LoVo (cell line): ENCODE measurements at places on chromosomes 4 and X.
A peak's percentile ranks its signal among the peaks of the same experiment; 100 is the strongest.

DNA sequence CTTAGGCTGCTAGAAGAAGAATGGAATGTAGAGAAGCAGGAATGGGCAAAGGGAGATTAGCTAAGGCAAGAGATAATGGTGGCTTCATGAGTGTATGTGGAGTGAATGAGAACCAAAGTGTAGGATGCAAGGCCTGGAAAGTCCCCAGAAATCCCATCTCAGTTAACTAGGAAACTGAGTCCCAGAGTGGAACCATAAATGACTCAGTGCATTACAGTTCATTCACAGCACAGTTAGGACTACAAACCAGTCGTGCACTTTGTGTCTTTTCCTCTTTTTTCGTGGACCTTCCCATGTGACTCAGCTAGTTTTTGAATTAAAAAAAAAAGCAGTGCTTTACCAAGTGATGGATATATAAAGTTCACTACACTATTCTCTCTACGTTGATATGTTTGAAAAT, 27.7 kb upstream of the REST start:
- DNase-seq = no peak

- no peak for DNase-seq
These were observed 267.3 kb downstream of the BCOR start for GRCh38 chrX:39830414-39830813.

- DNase-seq = peak; percentile 42
These were observed 35.0 kb upstream of the BCOR start for GRCh38 chrX:40132751-40133150.

DNA sequence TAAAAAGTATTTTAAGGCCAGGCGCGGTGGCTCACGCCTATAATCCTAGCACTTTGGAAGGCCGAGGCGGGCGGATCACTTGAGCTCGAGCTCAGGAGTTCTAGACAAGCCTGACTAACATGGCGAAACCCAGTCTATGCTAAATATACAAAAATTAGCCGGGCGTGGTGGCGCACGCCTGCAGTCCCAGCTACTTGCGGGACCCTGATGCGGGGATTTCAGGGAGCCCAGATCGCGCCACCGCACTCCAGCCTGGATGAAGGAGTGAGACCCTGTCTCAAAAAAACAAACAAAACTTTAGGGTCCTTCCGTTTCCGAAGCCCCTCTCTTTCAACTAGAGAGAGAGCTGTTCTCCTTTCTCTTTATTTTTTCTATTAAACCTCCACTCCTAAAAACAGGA, 1.2 kb downstream of the SLC25A31 start:
- no peak for DNase-seq

GRCh38 chr4:149741186-149741831, 74.3 kb downstream of the IQCM start:
- DNase-seq = no peak

DNA sequence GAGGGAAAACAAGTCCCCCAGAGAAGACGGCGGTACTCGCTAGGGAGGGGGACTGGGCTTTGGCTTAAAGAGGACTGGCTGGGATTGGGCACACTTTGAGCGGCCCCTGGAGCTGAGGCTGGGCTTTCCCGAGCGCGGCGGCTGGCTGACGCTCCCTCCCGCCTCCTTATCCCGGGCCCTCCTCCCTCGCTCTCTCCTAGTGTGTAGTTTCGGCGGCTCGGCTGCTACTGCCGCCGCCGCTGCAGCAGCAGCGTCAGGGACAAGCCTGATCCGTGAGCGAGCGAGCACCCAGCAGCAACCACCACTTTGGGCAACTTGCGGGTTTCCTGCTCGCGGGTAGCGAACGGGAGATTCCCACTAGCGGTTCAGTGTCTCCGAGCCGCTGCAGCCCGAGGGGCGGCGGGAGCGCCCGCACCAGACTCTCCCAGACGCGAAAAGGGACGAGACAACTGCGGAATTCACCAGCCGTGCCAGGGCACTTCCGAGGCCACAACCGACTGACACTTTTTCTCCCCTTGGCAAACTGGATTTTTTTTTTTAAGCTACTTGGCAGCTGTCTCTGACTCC, 632 bp upstream of the PCDH7 start:
- DNase-seq = no peak

DNA sequence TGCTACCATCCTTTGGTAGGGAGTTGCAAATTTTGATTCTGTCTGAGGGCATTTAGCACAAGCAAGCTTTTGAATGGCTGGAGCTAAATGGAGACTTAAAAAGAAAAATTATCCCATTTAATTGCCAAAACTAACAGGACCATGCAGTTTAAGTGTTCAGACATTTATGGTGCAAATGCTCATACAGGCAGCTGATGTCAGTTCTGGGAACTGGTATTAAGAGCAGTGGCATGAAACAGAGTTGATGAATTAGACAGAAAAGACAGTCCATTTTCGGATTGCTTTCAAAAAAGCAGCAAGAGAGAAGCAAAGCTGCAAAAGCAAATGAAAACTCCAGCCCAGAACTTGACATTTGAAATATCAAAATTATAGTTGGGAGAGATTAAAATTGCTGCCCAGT, 1.3 kb downstream of the SCRG1 start:
- DNase-seq = no peak

DNA sequence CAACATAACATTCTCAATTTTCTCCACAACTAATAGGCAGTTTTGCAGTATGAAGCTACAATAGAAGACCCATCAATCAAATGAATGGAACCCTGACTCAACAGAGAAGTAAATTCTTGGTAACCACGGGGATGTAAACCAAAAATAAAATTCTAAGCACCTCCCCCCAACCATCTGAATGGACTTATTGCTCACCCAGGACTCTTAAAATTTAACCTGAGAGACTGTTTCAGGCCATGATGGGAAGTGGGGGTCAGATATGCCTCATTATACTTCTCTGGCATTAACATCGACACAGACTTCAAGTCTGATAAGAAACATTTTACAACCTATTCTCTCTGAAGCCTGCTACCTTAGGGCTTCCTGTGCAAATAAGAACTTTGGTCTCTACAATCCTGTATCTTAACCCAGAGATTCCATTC, 620.9 kb downstream of the TLL1 start:
- DNase-seq = peak; percentile 38

- no peak for DNase-seq
These were observed 484.4 kb upstream of the NR3C2 start for GRCh38 chr4:148926276-148927260.

DNA sequence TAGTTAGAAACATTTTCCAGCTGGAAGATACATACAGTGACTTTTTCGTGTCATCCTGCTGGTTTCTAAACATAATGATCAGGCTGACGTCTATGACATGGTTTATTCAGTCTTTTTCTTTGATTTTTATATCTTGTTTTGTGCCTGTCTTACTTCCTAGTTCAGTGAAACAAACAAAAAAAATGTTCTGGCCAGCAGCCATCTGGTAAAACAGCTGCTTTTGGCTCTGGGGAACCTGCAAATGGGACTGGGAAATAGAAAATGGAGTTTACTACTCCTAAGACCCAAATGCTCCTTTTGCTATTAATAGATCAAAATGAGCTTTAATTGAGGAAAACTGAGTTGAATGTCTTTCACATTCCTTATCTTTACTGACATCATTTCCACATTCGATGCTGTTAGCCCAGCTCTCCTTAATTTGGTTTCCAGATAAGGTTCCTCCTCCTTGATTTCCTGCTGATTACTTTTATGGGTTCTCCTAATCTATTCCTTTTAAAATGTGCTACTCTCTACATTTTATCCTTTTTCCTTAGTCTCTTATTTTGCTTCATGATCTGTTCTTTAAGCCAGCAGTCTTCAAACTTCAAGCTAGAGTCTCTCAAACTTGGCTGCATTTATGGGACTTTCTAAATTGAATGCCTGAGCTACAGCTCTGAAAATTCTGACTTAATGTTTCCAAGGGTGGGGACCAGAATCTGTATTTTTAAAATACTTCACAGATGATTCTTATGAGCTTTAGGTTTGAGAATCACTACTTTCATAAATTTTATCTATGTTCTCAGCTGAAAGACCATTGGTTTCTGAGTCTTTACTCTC, 499.5 kb downstream of the ANKRD50 start:
- no peak for DNase-seq

DNA sequence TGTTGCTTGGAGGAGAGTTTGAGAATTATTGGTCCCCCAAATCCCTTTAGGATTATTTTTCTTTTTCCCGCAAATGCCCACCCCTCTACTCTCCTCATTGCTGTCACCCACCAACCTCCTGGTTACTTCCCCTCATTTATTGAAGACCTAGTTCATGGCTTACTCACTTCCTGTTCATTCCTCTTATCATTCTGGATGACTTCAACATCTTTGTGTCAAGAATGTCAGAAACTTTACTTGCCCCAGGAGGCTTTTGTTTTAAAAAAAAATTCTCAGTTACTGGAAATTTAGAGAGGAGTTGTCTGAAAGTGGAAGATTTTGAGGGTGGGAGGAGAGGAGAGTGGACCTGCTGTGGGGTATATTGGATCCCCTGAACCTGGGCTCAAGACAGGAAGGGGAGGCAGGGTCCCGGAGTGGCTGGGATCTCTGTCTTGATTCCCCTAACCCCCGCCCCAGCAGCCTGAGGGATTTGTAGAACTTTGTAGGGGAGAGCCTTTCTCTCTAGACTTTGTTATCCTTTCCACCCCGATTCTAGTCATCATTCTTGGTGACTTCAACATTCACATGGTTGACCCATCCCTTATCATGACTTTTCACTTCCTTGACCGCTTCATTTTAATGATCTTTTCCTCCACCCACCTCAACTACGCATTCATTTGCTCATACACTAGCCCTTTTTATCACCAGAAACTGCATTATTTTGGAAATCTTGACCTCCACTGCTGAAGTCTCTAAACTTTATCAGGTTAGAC, 69.9 kb upstream of the ESX1 start:
- no peak for DNase-seq

- peak; percentile 28 for DNase-seq
These were observed 628 bp downstream of the SCLT1 start for GRCh38 chr4:129092631-129093190.

DNA sequence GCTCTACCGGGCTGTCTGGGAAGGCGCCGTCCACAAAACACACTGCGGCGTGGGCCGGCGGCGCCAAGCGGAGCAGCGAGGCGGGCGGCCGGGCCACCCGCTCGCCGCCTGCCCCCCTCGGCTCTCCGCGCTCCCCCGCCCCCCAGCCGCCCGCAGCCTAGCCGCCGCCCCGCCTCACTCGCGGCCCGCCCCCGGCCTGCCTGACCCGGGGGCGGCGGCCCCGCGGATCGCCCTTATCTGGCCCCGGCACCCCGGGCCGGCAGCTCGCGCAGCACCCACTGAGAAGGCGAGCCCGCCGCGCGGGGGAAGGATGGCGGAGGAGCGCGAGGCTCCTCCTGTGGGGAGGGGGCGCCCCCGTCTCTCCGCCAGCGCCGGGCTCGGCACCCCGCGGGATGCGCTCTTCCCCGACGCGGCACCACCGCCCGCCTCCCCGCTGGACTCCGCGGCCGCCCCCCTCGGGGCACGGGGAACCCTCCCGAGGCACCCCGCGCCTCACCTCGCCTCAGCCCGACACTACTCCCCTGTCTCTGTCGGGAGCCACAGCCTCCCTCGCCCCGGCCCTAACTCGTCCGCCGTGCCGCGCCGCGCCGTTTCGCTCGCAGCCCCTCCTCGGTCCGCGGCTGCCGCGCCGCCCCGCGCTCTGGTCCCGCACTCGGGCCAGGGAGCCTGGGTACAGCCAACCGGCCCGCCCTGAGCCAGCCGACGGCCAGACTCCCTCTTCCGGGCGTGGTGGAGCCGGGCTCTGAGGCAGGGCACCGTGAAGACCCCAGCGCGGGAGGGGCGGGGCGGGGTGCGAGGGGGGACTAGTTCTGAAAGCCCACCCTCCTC, 566 bp downstream of the ATP11C start:
- peak; percentile 20 for DNase-seq

DNA sequence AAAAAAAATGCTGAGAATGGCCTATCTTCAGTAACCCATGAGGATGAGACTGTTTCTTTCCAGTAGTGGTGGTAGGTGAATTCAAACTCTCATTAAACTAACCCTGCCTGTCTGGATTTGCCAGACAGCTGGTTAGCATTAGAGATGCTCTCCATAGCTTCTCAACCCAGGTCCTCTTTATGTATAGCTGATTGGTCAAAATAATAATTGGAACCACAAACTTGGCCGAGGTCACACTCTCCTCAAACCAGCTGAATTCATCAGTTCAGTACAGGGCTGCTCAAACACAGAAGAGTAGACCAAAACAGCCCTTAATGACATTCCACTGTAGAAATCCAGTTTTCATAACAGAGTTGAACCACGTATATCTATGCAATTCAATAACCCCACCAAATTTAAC, 85.3 kb downstream of the HCCS start:
- no peak for DNase-seq

DNA sequence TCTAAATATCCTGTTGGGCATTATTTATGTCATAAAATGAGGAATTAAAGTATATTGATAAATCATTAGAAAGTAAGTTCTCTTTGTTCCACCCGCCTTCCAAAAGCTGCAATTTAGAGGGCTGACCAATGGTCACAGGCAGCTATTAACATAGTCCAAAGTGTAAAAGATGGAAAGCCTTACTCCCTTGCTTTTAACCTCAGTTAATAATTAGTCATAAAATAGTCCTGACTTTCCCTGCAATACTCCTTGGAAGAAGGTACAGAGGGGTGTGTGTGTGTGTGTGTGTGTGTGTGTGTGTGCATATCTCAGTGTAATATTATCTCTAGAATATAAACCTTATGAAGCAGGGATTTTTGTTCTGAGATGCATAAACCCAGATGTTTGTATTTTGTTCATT, 275.4 kb downstream of the FAT4 start:
- DNase-seq = no peak

DNA sequence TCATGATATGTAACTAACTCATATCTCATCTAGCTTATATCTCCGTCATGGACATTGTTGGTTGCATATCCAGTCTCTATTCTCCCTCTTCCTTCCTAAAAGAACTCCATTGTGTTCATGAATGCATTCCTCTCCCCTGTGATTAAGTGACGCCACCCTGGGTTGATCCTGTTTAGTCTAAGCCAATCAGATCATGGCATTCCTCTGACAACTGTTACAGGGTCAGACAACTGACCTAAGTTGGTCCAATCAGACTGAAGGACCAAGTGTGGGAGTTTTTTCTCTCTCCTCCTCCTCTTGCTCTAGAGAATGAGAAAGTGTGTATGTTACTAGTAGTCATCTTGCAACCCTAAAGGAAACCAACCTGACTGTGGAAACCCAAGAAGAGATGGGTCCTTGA, 3.6 kb downstream of the APOO start:
- no peak for DNase-seq

GRCh38 chrX:114611018-114611619, 27.2 kb downstream of the HTR2C start:
- DNase-seq = peak; percentile 22

- no peak for DNase-seq
These were observed 235.6 kb upstream of the HHIP start for GRCh38 chr4:144410230-144410783.

DNA sequence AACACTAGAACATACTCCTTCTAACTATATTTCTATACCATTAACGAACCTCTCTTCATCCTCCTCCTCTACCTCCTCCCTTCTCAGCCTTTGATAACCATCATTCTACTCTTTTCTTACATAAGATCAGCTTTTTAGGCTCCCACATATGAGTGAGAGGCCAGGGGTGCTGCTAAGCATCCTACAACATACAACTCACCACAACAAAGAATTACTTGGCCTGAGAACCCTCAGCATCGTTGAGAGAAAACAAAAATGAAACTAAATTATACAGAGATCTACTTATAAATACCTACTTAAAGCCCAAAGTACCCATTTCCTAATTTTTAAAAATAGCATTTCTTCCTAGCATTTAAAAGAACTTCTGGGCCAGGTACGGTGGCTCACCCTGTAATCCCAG, 77.7 kb downstream of the CC2D2A start:
- no peak for DNase-seq
